ENCODE measurements at places on chromosomes 7 and 10. TPM values are rescaled to one million over a fixed set of nuclear protein-coding genes. Genes with fewer than 3 reads are reported as not detected.

Gene ITGA8
- not detected for polyA plus RNA-seq

Gene SRRM3
- 18.4 TPM for polyA plus RNA-seq

Gene FAM241B
- 29.2 TPM for polyA plus RNA-seq

Gene GIMAP4
- polyA plus RNA-seq = not detected

Gene SEPTIN7
- polyA plus RNA-seq = 36.6 TPM

Gene NRG3
- 4.2 TPM for polyA plus RNA-seq

Gene KAZALD1
- polyA plus RNA-seq = 1.1 TPM

Gene CH25H
- polyA plus RNA-seq = 1.3 TPM

Gene IFIT1B
- polyA plus RNA-seq = not detected

Gene MRLN
- 0.21 TPM for polyA plus RNA-seq

Gene CAV2
- polyA plus RNA-seq = 1.8 TPM

Gene CALML3
- not detected for polyA plus RNA-seq

Gene SPAM1
- not detected for polyA plus RNA-seq

Gene NKX6-2
- 0.14 TPM for polyA plus RNA-seq

Gene KMT2C
- polyA plus RNA-seq = 9.1 TPM

Gene TMEM72
- not detected for polyA plus RNA-seq

Gene NPC1L1
- 0.14 TPM for polyA plus RNA-seq

Gene OPALIN
- 0.03 TPM for polyA plus RNA-seq

Gene PRPS1L1
- polyA plus RNA-seq = not detected

Gene GRID1
- polyA plus RNA-seq = 0.31 TPM

Gene TMEM176B
- 2.2 TPM for polyA plus RNA-seq

Gene PRKCQ
- 9.1 TPM for polyA plus RNA-seq

Gene ANKRD22
- polyA plus RNA-seq = 0.68 TPM

Gene GIMAP2
- not detected for polyA plus RNA-seq
